HepG2 (cell line): ENCODE measurements at places on chromosomes 2 and 18. TPM values are rescaled to one million over a fixed set of nuclear protein-coding genes. Genes with fewer than 3 reads are reported as not detected.

- peak; percentile 85 for DNase-seq
These were observed 95.2 kb upstream of the SPRED2 start for GRCh38 chr2:65527451-65528240.

CDH19 gene
- not detected in 2 replicates for total RNA-seq

DNA sequence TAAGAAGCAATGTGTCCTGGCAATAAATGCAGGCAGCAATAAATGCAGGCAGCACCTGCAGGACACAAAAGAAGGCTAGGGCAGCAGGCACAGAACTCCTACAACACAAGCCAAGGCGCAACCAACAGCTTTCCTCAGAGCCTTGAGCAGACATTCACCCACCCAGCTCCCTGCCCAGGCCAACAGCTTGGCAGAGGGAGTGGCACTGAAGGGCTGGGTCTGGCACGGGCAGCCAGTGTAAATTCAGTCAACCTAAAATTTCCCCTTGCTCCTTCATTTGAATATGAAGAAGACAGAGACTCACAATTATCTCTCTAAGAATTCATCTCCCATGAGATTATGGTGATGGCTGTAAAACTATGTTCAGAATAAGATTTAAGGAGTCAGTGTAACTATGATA, 35.4 kb downstream of the AAK1 start:
- DNase-seq = no peak

FAM117B gene
- total RNA-seq = 11.0 and 16.6 TPM in 2 replicates

DNA sequence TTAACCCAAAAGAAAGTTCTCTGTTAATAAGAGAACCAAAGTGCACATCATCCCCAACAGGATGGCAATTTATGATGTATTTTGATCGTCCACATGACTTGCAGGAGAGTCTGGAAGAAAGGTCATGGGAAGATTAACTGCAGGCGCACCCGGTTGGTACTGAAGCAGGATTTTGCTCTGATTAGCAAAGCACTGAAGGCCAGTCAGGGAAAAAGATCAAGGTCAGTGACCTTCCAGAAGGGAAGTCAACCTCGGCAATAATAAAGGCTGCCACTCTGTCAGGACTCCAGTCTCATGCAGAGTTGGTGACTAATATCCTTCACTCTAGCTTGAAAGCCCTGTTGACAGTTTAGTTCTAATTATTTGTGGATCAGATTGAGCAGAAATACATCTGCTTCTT, 432.7 kb upstream of the RAB12 start:
- DNase-seq = peak; percentile 80

BMP10 gene
- not detected in 2 replicates for total RNA-seq

SERPINB3 gene
- not detected in 2 replicates for total RNA-seq

SLC9A2 gene
- 0.02 TPM in 1 of 2 replicates, not detected in the other for total RNA-seq

DNA sequence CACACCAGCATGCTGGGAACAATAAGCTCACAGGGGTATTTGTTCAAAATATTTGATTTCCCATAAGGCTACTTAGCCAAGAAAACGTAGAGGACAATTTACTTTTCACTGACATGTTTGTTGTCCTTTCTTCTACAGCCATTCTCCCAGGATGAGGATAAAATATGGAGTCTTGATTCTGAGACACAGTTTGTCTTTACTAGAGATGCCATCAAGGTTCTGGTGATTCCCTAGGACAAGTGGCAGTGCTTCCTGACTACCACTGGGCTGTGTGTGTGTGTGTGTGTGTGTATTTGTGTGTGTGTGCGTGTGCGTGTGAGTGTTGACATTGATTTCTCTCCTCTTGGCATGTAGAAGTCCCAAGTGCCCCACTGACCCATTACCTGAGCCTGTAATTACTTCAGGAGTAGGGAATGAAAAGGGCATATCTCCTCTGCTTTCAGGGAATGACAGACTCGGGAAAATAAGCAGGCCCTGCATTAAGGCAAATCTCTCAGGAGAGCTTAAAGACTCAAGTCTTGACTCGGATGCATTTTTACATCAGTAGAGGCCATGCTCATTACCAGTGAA, 761.6 kb downstream of the DCC start:
- DNase-seq = no peak

G6PC2 gene
- not detected in 2 replicates for total RNA-seq

DNA sequence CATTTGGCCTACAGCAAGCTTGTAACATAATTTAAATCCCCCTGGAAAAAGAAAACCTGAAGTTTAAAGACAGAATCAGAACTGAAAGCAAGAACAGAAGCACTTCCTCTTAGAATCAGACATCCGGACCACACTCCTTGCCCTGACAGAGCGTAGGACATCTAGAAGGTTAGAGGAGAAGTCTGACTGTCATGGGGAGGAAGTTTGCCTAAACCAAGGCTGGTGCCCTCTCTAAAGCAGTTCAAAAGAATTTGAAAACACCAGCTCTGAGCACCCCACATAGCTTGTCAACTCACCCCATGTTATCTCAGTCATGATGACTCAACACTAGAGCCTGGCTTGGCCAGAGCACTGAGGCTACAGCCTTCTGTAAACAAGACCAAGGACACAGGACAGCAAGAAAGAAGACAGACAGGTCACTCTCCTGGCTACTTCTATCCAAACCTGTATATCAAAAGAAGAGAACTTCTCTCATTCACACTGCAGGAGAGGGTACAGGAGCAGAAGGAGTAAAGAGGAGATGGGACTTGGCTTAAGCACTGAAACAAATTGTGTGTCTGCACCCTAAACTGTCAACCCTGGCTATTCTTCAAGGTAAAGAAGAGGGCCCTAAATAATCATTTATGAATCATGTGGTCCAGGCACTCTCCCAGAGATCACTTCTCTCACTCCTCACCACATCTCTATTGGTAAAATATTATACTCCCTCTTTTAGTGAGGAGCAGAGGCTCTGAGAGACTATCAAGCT, 198.6 kb downstream of the MEMO1 start:
- DNase-seq = peak; percentile 93

- DNase-seq = no peak
These were observed 1079.9 kb upstream of the PIK3C3 start for GRCh38 chr18:40875101-40875615.

DNA sequence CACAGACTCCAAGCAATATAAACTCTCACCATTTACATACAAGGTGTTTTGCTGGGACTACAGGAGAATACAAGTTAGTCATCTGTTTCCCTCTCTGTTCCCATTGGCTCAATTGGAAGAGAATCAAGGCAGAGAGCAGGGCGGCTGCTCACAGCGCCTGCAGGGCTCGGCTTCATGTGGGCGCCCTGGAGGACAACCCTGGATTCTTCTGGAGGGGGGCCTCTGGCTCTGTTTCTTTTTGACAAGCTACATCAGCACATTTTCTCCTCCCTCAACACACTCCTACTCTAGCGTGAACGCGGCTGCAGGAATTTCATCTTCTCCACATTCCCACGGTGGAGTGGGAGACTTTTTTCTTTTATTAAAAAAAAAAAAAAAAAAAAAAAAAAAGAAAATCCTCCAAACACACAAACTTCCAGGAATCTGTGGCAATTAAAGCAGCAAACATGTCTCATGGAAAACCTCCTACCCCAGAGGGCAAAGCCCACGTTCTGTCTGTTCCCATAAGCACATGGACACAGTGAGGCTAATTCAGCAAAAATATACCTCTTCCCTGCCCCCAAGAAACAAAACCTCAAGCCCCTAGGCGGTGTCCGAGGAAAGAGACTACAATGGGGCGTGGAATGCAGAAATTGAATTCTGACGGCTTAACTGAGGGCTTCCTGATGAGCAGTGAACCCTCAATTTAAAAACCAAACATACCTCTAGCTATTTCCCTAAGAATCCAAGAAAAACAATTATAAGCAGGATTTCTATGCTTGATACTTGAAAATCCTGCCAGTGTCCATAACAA, 50.6 kb downstream of the PARD6G start:
- DNase-seq = no peak
